CD4-positive, alpha-beta T cell treated with Interferon gamma for 1 hour (primary cell): ENCODE measurements at places on chromosomes 1 and 21.

DNA sequence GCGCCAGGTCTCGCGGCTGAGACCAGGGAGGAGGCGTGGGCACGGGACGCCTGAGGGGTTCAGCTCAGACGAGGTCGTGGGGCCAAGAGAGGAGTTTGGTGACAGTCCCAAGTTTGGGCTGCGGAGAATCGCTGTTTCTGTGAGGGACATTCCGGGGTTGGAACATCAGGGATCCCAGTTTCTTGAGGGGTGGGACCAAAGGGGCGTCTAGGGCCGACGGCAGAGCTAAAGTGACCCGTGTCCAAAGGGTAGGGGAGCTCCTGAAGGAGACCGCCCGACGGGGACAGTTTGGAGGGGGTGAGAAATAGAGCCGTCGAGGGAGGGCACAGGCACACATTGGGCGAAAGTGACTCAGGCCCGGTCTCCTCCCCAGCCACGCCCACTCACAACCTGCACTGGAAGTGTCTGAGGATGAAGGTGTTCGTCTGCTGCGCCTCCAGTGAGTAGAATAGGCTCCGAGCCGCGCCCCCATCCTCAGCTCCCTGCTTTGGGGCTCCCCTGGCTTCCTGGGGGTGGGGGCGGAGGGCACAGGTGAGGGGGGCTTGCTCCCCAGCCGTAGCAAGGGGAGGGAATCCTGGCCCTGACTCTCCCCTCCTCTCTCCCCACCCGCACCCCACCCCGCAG, 7.0 kb downstream of the EFNA3 start:
- DNase-seq = peak; percentile 69

GRCh38 chr1:16187748-16188401, 24.6 kb downstream of the ARHGEF19 start:
- peak; percentile 71 for DNase-seq

DNA sequence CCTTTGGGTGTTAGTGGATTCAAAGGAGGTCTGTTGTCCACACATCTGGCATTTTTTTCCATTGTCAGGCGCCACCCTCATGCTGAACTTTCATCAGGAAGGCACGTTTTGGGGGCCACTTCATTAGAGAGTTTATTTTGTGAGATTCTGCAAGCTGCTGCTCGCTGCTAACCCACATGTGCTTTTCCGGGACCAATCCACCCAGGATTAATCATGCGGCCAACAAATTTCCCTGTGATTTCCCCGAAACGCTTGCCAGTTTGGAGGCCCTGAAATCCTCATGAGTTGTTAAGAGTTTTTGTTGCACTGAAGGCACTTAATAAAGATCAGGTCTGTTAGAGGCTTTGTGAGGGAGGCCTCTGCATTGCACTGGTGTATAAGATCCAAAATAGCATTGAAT, 2.4 kb downstream of the PDPN start:
- DNase-seq = no peak

- DNase-seq = no peak
These were observed 16.1 kb downstream of the BTG2 start for GRCh38 chr1:203321273-203322052.

DNA sequence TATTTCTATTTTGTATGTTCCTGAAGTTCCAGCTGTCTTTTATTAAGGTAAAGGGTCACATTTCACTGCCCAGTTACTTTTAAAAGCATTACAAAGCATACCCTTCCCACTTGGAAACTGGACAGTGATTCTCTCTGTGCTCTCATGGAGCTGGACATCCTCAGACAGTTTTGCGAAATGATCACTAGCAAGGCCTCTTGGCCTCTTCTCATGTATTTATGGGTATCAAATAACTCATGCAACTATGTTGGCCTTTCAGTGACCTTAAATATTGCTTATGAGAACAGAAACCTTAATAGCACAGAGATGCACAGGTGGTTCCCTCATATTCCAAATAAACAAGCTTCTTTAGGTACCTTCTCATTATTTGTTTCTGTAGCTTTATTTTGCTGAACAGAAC, 7.9 kb upstream of the AMPD1 start:
- DNase-seq = no peak

- DNase-seq = no peak
These were observed 250.8 kb downstream of the FAM72C start for GRCh38 chr1:143721024-143721373.

GRCh38 chr1:3928586-3928985, 28.5 kb upstream of the C1orf174 start:
- no peak for DNase-seq

DNA sequence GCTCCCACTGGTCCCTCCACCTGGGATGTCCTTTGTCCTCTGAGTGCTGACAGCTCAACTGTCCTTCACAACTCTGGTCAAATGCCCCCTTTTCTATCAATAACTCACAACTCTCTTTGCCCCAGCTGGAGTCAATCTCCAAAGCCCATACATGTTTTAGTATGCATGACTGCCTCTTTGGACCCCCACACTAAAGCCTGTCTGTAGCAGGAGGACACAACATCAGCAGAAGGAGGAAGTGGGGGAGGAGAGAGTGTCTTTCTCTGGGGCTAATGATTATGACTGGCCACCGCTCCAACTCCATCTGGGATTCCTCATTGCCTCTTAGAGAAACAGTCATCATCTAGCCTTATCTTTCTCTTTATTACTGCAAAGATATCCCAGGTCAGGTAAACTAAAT, 186.6 kb upstream of the FGGY start:
- no peak for DNase-seq

- DNase-seq = peak; percentile 64
These were observed 3.1 kb downstream of the PADI1 start for GRCh38 chr1:17207966-17208418.

GRCh38 chr1:235997049-235997448, 67.8 kb downstream of the NID1 start:
- no peak for DNase-seq

DNA sequence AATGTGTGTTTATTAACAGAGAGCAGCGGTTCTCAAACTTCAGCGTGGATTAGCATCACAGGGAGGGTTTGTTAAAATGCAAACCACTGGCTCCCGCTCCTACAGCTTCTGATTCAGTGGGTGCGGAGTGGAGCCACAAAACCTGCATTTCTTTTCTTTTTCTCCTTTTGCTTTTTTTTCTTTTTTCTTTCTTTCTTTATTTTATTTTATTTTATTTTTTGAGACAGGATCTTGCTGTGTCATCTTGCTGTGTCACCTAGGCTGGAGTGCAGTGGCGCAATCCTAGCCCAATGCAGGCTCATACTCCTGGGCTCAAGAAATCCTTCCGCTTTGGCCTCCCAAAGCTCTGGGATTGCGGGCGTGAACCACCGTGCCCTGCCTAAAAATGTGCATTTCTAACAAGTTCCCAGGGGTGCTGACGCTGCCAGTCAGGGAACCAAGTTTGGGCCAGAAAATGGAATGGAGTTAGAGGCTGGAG, 20.9 kb upstream of the SLC1A7 start:
- no peak for DNase-seq

GRCh38 chr1:33741749-33742148, 122.1 kb upstream of the HMGB4 start:
- DNase-seq = no peak

- DNase-seq = no peak
These were observed 148.6 kb downstream of the TIAM1 start for GRCh38 chr21:31195334-31196015.

DNA sequence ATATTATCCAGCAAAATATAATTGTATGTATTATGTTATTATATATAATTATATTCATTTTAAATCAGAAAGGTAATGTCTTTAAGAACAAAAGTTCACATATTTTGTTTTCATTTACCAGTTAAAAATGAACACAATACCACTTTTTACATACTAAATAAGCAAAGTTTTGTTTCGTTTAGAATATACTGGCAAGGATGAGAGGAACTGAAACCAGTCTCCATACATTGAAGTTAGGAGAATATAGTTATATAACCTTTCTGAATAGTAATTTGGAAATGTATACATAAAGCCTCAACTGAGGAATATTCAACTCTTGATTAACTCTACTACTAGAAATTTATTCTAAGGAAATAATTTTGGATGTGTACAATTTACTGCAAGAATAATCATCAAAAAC, 110.5 kb downstream of the ZNF644 start:
- DNase-seq = no peak

- no peak for DNase-seq
These were observed 7.3 kb upstream of the IFNGR2 start for GRCh38 chr21:33395891-33396331.

DNA sequence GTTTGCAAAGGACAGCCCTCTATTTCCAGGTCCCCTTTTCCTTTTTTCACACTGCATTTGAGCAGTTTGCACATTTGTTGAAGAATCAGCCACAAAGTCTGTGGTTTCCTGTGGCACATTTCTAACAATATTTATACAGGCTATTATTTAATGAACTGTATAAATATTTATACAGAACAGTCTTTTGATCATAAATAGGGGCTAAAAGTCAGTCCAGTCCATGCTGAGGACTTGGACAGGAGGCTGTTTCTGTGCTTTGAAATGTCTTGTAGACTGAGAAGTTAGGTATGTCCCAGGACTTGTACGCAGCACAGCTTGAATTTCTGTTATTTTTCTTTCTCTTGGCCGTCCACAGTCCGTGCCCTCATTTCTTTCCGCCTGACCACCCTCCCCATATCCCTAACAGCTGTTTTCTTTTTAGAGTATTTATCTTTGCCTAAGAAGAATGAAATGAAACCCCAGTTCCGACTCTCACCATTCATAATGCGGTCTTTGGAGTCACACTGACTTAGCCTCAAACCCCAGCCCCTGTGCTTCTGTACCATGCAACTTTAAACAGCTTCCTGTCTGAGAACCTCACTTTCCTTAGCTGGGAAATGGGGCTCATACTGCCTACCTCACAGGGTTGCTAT, 19.7 kb downstream of the FGGY start:
- DNase-seq = no peak

DNA sequence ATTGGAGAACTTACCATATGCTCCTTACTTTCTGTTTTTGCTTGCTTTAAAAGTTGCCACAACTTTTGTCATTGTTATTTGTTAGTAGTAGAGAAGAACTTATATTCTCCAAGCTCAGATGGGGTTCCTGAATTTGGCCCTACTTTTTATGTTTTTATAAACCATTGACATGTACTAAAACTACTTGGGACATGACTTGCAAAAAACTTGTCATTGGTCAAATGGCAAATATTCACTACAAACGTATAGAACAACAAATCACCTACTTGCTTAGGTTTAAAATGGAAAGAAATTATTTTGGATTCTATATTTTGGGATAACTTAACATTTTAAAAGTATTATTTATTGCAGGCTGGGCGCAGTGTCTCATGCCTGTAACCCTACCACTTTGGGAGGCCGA, 32.7 kb downstream of the PIGP start:
- no peak for DNase-seq

DNA sequence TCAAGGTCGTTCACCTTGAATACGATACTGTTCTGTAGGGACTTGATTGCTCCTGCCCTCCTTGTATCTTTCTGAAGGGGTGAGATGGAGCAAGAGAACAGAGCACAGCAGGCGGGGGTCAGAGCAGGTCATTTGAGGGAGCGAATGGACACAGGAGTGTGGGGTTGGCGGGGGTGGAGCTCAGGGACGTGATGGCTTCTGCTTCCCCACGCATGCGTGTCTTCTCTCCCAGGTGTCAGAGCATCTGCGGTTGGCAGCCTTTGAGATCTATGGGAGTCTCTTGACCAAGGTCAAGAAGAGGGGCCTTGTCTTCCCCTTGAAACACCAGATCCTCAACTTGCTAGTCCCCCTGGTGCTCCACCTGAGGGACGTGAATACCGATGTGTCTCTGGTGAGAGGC, 63.9 kb downstream of the INAVA start:
- no peak for DNase-seq

GRCh38 chr1:200217703-200218102, 190.2 kb downstream of the NR5A2 start:
- no peak for DNase-seq

DNA sequence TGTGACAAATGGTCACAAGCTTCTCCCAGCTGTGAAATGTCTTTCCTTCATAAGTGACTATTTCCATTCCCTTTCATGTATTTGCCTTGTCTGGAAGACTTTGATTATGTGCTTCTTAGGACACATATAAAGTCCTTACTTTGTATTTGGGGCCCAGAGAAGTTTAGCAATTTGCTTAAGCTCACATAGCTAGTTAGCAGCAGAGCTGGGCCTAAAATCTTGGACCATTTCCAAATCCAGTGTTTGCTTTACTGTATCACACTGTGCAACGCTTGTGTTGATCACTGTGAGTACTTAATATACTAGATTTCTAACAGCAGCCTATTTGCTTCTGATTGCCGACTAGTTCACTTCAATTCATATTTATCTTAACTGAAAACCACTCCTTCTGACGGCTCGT, 2.2 kb upstream of the KCNA3 start:
- no peak for DNase-seq

- no peak for DNase-seq
These were observed 66.4 kb upstream of the NEK2 start for GRCh38 chr1:211741788-211742187.

DNA sequence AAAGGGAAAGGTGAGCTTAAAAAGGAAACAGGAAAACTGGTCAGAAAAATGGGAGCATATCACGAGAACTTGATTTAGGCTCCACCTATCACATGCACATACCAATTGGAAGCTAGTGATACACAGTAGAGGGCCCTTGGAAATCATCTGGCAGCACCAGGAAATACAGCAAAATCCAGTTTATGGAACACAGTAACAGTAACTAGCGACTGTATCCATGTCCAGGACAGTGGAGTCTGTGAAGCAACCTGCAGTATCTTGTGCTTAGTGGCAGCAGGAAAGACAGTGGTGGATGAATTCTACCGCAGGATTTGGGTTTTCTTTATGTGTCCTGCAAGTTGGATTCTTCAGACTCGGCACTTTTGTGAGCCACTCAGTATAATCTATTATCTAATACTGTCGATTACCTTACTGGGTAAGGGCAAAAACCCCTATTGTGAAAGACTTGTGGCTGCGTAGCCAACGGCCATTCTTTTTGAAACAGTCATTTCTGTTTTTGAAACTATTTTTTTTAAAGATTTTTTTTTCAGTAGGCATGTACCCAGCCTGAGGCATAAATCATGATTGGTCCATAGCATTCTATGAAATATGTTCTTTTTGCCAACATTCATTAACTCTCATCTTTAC, 1.6 kb upstream of the KDM4A start:
- DNase-seq = no peak

DNA sequence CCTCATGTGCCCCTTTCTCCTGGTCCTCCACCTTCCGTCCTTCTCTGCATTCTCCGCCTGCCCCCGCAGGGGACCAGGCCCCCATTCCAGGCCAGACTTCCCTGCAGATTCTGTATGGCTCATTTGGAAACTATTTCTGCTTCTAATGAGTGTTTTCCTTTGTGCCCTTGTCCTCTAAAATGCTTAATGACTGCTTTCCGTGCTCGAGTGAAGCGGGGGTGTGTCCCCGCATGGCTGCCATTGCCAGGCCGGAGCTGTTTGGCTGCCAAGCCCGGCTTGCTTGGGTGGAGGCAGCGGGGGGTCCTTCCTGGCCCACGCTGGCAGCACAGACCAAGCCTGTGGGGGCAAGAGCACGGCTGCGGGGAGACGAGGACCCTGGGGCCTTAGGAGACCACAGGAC, 299.3 kb upstream of the VAMP3 start:
- no peak for DNase-seq

GRCh38 chr1:89667691-89668090, 34.8 kb downstream of the LRRC8C start:
- DNase-seq = no peak
